ENCODE measurements at places on chromosomes 1 and 21.

DNA sequence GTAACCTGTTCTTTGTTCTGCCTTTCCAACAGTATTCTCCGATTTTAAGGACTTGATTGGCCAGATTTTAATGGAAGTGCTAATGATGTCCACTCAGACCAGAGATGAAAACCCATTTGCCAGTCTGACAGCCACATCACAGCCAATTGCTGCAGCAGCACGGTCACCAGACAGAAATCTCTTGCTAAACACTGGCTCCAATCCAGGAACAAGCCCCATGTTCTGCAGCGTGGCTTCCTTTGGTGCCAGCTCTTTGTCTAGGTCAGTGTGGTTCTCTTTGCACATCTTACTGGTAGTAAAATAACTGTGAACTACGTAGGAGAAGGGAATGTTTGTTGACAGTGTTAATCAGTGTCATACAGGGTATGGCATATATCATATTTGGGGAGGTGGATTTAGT is 72.7 kb downstream of the UBE4B start:
- DNase-seq: no peak

GRCh38 chr21:29175408-29176134 is 45.1 kb downstream of the MAP3K7CL start:
- DNase-seq: no peak

GRCh38 chr1:47309427-47309826 is 4.5 kb downstream of the STIL start:
- DNase-seq: no peak

- DNase-seq: no peak
Observed at GRCh38 chr1:118960567-118961136, 27.5 kb downstream of the TBX15 start.

DNA sequence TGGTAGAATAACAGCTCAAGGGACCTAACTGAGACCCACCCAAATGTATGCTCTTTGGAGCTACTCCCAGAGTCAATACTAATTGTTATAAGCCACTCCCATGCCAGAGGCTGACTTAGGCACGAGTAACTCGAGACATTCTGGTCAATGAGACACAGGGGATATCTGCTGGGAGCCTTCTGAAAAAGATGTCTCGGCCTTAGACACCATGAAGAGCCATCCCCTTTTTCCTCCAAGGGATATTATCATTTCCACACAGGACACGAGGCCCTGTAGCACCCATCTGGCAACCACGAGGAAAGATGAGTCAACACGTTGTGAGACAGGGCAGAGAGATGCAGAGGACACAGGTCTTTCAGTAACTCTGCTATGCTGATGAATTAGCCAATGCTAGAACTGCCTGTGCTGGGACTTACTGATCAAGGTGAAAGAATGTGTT is 30.7 kb downstream of the ITPKB start:
- peak; percentile 51 for DNase-seq

- DNase-seq: peak; percentile 28
Observed at GRCh38 chr1:88890791-88891317, 513 bp downstream of the GTF2B start.

DNA sequence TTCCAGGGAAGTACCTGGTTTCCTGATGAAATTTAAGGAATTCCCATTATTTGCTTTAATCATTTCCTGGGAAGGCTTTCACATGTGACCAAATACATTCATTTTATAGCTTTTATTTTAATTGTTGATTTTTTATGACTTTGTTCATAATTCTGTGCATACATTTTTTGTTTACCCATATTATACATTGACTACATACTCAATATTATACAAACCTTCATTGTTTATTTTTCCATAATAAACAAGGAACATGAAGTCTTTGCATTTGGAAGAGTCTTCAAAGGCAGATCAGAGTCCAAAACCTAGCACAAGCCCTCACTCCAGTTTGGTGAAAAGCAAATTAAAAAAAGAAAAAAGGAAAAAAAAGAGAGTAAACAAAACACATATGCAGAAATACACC is 218.3 kb upstream of the NRIP1 start:
- DNase-seq: no peak
